Fibroblast of skin of left quadriceps (primary cell): ENCODE measurements at places on chromosomes 1 and 21.

DNA sequence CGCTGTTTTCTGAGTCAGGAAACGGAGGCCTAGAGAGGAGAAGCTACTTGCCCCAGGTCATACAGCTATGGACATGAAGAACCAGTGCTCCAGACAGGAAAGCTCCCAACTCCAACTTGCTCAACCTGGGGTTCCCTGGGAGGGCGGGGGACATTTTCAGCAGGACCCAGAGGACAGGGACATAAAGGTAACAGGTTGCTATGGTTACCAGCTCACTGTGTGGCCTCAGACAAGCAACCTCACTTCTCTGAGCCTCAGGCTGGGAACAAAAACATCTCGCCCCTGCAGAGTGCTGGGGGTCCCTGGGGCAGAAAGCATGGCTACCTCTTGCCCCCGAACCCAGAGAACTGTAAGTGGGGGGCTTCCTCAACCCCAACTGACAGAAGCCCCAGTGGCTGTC lies 16.1 kb downstream of the FBXO2 start:
- DNase-seq = no peak

- DNase-seq = peak; percentile 44
These were observed at the start of gene MAN1A2 for GRCh38 chr1:117367046-117368025. TSS of gene MAN1A2 (plus strand) at chr1:117367449. CDS start at chr1:117368184, 735 bp downstream.

DNA sequence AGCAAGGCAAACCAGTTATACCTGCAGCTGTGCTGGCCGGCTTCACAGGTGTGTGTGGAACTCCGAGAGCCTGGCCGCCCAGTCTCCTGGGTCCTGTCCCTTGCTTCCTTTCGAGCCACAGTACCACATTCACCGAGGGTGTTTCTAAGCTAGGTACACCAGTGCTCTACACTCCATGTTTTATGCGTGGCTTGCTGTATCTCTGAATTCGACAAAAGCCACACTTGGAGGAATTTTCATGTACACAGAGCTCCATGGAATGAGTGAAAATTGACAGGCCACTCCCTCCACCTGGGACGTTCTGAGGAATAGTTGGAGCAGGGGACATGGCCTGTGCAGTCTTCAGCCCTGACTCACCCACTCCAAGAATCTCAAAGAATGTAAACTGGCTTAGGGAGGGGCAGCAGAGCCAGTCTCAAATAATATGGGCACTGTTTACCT lies 14.0 kb downstream of the ETS2 start:
- DNase-seq = no peak

- DNase-seq = no peak
These were observed 33.4 kb downstream of the HSD17B7 start for GRCh38 chr1:162823771-162824525.

DNA sequence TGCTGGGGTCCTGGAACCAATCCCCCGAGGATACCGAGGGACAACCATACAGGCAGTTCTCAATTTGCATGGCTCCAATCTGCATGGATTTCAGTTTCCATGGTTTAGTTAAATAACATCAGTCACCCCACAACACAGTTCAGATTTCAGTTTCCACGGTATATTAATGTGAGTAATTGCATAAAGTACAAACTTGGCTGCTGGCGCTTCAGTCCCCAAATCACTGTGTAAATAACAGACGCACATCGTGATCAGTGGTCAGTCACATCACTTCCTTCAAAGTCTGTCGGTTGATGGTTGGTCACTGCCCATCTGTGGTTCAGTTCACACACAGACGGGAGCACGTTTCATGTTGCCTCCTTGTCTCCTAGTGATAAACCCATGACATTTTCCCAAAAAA lies 66.4 kb upstream of the LPGAT1 start:
- DNase-seq = no peak

- DNase-seq = no peak
These were observed 48.1 kb downstream of the TENT5C start for GRCh38 chr1:117653732-117654492.
